Effector CD4-positive, alpha-beta T cell (primary cell): ENCODE measurements at places on chromosomes 5 and 9.
A peak's percentile ranks its signal among the peaks of the same experiment; 100 is the strongest.

DNA sequence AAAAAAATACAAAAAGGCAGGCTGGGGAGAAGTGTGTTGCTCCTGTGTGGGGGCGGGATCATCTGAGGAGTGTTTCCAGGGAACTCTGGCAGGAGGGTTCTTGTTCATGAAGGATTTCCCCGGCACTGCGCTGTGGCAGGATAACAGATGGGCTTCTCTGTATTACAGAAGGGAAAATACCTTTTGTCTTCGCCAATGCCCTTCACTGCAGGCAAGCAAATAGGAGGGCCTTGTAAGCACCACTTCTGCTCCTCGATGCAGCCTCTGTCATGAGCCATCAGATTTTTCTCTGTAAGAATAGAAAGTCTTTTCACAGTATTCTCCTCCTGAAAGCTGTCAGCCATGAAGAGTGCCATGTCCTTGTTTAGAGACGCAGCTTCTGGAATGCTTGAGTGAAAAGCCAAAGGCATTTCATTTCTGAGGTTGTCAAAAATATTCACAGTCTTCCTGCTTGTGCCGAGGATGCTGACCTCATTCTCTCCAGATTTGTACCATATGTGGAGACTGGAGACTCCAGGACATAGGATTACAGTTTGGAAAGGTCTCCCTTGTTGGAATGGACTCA, 294.0 kb downstream of the YTHDC2 start:
- DNase-seq, result no peak

- no peak for DNase-seq
These were observed 2.9 kb downstream of the NR2F1 start for GRCh38 chr5:93585767-93586385.

- no peak for DNase-seq
These were observed 46.2 kb downstream of the PCA3 start for GRCh38 chr9:76810377-76810957.

DNA sequence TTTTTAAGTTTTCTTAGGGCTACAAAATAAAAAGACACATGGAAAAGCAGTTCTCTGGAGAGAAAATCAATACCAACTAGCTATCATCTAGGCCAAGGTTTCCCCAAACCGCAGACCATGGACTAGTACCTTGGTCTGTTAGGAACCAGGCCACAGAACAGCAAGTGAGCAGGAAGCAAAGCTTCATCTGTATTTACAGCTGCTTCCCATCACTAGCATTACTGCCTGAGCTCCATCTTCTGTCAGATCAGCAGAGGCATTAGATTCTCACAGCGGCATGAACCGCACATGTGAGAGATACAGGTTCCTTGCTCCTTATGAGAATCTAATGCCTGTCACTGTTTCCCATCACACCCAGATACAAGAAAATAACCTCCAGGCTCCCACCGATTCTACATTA, 1907.6 kb upstream of the ACO1 start:
- no peak for DNase-seq

DNA sequence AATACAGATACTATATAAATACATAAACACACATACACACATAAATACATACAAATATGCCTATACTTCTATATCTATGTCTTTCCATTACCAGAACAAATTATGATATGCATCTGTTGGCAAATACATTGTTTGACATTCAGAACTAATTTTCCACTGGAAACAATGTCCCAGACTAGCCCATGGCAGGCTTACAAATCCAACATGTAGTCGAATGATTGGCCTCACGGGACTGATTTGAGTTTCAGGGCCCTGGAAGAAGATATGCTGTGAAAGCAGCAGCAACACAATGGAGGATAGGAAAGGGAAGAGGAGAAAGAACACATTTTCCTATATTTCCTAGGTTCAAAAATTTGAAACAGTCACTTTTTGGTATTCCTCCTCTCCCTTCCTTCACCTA, 881.1 kb upstream of the DMAC1 start:
- DNase-seq, result no peak

DNA sequence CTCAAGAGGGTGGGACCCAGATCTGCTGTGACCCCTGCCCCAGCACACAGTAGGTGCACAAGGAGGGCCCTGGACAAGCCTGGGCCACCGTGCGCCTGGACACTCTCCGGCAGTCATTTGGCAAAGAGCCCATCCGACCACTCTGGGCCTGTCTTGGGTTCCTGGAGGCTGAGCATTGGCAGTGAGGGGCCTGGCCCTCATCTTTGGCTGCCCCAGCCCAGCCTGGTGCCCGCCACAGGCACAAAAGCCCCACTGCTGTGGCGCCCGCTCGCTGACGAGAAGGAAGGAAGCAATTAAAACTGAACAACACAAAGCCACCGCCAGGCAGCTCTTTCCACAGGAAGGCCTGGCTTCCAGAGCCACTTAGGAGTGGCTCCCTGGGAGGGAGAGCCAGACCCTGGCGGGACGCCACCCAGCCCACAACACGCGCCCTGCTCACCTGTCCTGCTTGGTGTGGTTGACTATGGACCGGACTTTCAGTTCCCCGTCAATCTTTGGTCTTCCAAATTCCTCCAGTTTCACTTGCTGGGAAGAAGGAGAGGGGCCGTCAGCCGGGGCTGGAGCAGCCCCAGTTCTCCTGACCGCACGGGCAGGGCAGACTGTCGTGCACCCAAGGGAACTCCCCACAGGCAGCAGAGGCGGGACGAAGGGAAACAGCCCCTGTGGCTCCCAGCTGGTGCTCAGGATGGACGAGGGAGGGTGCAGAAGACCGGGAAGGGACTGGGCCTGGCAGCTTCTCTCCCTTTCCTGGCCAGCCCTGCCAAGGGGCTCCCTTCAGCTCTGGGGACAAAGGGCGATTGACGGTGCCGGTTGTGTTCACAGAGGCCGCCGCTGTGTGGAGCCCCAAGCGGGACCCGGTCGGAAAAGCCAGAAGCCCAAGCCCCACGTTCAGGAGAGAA, 50.9 kb upstream of the SARDH start:
- no peak for DNase-seq

DNA sequence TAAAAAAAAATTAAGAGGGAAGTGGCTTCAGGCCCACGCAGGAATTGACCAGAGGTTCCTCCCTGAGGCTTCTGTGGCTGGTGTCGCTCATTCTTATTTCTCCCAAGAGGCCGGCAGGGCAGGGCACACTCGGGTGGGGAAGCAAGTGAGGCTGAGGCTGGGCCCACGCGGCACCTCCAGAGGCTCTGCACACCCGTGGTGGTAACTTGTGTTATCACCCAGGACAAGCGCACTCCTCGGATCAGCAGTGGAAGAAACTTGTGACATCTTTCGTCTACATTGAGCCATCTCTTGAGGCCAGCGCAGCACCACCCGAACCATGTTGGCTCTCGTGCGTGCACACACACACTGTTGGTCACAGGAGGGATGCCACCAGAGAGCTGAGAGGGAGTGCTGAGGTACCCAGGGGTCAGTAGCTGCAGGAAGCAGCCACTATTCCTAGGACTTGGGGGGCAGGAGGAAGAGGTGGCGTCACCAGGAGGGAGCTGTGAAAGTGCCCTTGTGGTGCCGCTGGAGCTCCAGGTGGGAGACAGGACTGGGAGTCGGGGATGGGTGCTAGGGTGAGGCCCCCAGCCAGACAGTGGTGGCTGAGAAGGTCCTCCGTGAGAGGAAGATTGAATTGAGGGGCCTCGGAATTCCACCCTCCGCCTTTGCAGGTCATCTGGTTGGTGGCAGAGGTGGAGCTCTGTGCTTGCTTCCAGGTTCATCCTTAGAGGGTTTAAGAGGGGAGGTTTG, 6.4 kb downstream of the NDUFS6 start:
- no peak for DNase-seq

- DNase-seq, result peak; percentile 6
These were observed 29.0 kb upstream of the PUM3 start for GRCh38 chr9:2872931-2873323.

- DNase-seq, result no peak
These were observed 37.4 kb upstream of the TTC1 start for GRCh38 chr5:159971514-159971913.

GRCh38 chr5:7871653-7872052, 2.7 kb downstream of the MTRR start:
- DNase-seq, result no peak

DNA sequence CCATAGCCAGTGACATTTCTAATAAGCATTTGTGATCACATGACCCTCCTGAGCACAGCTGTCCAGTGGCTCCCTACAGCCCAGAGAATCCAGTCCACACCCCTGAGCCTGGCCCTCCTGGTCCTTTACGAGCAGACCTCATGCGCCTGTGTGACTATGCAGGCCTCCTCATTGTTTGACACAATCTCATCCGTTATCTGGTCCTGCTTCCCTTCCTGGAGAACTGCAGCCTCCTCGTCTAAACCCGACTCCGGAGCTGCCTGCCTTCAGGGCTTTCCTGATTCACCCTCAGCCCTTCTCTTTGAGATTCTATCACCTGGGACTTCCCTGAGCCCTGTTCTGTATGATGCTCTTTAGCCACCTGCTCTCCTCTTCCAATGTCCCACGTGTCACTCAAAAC, 79.7 kb downstream of the GPR21 start:
- no peak for DNase-seq

DNA sequence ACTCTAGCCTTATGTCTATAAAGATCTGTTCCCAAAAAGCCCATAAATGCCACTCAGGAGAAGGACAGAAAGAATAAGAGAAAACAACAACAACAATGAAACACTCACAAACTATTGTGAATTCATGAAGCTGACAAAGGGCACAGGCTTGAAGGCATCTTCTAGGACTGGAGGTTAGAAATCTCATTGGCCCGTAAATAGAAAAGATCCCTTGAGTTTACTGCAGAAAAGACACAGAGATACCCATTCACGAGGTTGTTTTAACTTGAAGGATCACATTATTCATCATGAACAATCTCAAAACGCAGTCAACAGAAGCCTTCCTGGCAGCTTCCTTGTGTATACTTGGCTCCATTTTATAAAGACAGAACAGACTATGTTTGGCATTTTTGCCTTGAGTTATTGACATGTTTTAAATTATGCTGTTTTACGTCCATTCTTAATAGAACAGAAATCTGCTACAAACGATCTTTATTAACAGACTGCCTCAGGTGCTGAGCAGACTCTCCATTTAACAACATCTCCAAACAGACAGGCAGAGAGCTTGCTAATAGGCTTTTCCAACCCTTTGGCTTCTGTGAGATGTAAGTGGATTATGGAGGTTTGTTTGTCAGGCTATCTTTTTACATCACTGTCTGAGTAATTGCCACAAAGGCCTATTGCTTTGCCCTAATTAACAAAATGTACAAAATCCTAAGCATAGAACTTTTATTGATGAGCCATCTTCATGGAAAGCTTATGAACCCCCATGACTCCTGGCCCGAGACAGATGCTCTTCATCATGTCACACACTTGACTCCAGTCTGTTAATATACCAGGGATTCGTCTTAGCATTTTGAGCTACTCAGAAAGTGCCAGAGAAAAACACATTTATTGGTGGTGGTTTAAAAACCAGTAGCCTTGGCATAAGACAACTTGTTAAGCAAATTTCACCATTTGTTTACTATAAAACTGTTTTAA, 735.3 kb upstream of the ZNF608 start:
- DNase-seq, result no peak

DNA sequence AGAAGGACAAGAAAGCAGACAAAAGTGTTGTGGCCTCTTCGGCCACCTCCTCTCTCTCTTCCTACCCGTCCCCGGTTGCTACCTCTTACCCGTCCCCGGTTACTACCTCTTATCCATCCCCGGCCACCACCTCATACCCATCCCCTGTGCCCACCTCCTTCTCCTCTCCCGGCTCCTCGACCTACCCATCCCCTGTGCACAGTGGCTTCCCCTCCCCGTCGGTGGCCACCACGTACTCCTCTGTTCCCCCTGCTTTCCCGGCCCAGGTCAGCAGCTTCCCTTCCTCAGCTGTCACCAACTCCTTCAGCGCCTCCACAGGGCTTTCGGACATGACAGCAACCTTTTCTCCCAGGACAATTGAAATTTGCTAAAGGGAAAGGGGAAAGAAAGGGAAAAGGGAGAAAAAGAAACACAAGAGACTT, 2.4 kb downstream of the EGR1 start:
- no peak for DNase-seq

DNA sequence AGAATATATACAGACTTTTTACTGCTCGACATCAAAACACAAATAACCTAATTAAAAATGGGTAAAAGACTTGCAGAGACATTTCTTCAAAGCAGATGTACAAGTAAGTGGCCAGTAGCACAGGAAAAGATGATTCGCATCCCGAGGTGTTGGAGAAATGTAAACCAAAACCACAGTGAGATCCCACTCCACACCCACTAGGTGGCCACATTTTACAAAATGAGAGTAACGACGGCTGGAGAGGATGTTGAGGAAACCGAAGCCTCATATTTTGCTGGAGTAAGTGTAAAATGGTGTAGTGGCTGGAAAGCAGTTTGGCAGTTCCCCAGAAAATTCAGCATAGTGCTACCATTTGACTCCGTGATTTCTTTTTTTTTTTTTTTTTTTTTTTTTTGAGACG, 21.3 kb upstream of the GBGT1 start:
- DNase-seq, result no peak

DNA sequence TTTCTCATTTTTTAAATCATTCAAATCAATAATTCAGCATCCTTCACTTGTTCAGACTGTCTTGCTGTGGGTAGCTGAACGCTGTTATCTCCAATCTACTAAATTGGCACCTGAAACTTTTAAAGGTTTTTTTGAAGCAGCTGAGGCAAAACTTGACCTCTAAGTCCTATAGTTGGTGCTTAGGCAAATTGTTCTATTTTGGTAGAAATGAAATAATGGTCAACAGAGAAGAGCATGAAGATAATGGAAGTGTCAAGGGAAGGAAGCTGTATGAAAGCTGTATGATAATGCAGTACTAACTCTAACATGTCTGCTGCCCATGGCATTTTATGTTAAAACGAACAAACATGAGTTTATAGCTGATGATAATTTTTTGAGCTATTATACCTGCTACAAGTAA, 138.0 kb downstream of the GDNF start:
- DNase-seq, result no peak

DNA sequence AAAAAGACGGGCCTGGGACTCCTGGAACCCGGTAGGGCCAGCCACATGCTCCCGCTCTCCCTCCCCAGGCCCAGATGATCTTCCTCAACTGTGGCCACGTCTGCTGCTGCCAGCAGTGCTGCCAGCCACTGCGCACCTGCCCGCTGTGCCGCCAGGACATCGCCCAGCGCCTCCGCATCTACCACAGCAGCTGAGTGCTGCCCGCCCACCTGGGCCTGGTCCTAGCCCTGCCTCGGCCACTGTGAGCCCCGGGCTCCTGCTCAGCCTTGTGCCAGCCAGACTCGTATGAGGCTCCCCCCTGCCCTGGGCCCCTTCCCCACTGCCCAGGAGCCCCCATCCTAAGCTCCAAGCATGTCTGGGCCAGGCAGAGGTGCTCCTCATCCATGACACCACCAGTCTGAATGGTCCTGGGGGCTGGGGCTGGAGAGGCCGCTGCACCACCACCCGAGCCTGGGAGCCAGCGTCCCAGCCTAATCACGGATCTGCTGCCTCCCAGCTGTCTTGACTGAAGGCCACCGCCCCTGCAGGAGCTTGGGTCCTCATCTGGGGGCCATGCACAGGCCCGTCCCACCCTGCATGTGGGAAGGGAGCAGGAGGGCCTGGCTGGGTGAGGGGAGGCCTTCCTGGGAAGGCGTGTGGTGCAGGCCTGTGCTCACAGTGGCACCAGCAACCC, 51.5 kb downstream of the LRSAM1 start:
- DNase-seq, result no peak

DNA sequence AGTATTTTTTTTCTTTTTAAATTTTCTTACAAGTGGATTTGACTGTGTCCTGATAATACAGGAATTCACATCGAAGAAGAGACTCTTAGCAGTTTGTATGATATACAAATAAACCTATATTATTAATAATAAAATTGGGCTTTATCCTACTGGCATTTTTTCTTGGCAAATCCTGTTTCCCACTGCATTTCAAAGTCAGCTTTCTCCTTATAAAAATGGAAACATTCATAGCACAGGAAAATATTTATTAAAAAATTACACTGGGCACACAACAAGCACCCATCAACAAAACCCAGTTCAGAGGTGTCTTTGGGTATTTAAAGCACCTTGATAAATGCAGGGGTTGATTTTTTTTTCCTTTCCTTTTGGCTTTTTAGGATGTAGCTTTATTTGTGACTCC, 200.9 kb downstream of the MEF2C start:
- DNase-seq, result no peak
